Stimulated activated CD8-positive, alpha-beta memory T cell treated with anti-CD3 and anti-CD28 coated beads, Interleukin-7, amount 100 ng/mL, for 24 hours (primary cell): ENCODE measurements at places on chromosomes 16 and 17.

GRCh38 chr17:9330141-9330540 is 245.5 kb downstream of the STX8 start:
- no peak for DNase-seq

DNA sequence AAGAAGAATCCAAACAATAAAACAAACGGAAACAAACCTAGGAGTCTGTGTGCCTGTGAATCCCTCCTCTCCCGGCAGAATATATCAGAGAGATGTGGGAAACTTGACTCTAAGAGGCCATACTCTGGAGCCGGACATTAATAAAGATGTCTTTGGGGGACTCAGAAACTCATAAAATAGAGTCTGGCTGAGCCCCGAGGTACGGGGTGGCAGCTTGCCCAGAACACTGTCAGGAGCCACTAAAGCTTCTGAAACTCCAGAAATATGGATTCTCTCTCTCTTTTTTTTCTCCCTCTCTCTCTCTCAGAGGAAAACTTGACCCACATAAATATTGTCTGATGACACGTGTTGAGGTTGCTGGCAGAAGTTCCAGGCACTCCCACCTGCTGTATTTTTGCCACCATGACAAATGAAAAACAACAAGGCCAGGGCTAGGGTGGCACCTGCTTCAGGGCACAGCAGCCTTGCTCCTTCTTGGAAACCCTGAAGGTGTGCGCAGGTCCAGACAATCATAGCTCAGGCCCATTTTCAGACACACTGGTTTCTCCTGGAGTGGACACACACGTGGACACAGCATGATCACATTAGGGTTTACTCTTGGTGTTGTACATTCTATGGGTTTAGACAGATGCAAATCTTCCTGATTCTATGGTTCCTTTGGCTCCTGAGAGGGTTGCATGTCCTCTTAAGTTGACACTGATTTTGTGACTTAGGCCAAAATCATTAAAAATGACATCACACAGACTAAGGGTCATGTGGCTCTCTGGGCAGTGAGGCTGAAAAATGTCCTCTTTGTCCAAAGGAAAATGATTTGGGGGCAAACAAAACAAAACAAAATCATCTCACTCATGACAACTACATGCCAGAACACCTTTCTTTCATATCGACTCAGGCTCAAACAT is 282.6 kb upstream of the IRX3 start:
- no peak for DNase-seq

DNA sequence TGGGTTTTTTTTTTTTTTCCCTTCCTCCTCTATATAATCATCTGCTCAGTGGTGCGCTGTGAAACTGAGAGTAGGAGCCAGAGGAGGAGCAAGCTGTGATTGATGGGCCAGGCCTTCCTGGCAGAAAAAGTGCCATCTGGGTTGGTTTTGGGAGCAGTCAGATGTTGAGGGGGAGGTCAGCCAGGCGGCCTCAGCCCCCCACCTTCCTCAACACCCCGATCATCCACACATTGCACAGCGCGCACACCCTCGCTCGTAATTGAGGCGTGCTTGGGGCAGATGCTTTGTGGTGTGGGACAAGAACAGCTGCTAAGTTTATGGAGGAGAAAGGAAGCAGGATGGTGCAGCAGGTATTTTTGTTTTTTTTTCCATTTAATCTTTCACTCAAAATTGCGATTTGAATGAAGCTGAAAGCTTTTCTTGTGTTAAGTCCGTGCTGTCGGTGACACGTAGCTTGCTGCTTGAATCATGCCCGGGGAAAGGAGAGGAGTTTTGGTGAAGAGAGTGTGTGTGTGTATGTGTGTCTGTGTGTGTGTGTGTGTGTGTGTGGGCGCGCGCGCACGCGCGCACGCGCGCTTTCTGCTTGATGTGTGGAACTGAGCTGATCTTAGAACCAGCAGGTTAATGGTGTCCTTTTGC is 177.4 kb downstream of the RBFOX1 start:
- no peak for DNase-seq

GRCh38 chr16:67268136-67268579 is 11.2 kb upstream of the PLEKHG4 start:
- DNase-seq = no peak

DNA sequence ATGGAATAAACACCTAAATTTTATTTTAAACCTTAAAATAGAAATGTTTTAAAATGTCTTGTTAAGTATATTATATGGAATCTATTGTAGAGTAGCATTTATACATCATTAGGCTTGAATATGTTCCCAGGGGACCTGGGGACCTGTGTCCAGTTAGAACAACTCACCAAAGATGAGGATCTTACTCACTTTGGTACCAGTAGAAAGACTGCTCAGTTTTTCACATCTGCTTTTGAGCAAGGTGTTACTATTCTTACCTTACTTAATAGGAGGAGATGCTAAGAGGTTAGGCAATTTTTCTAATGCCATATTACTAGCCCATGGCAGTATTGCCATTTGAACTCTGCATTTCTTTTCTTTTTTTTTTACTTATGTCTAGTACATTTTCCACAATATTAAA is 14.7 kb downstream of the STXBP4 start:
- no peak for DNase-seq

DNA sequence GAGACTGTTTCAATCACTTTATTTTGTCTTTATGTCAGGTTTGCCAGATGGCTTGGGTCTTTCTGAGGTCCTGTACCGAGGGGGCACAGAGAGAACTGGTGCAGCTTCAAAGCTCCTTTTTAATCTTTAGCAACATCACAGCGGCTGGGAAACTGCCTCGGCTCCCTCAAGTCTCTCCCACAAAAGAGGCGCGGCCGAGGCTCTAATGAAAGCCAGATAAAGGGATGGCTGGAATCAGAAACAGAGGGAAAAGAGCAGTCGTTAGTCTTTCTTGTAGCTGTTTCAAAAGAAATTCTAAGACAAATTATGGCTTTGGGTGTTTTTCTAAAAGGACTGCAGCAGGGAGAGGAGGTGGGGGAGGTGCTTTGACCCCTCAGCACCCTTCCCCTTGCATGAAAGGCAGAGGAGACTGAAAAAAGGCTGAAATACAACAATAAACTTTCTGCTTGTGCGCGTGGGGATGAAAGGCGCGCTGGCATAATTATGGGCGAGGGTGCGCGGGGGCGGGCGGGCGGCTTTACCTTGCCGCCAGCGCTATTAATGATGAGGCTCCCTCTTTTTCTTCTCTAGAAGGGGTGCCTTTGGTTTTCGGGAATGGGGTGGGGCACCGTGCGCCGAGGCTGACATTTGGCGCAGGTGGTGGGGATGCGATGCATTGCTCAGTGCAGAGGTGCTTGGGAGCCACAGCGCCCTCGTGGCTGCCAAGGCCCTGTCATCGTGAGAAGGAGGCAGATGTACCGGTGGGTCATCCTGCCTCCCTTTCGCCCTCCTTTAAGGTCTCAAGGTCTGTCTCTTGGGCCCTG is 22.3 kb upstream of the BRD7 start:
- DNase-seq = no peak
